LHCN-M2 (cell line): ENCODE measurements at places on chromosomes 13 and 19. TPM values are rescaled to one million over a fixed set of nuclear protein-coding genes. Genes with fewer than 3 reads are reported as not detected.

LHB gene
- not detected in 2 replicates for total RNA-seq

PTPRH gene
- total RNA-seq: 0.19 and 0.29 TPM in 2 replicates

GRCh38 chr13:64556376-64556775 is 2673.8 kb downstream of the PCDH9 start:
- DNase-seq: no peak

DNA sequence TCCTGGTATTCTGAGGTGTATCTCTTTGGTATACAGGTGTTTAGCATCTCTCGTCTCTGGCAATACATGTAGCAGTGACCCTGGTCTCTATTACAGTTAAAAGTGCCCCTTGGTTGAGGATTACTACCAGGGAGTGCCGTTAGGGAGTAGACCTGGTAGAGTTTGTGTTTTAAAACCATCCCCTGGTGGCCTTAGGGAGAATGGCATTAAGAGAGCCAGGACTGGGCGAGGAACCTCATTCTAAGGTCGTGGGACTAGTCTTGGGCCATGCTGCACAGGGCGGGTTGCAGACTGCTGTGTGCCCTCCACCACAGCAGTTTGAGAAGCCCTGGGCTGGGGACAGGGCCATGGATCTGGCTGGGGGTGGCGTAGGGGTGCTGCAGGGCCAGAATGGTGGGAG is 35.0 kb downstream of the B3GLCT start:
- DNase-seq: no peak

RFPL4A gene
- total RNA-seq: not detected in 2 replicates

KLF2 gene
- total RNA-seq: 2.8 and 5.2 TPM in 2 replicates

ZSWIM9 gene
- 1.3 and 2.9 TPM in 2 replicates for total RNA-seq

SIGLEC11 gene
- not detected in 2 replicates for total RNA-seq

GRCh38 chr13:99992949-99993351 is 11.4 kb downstream of the ZIC2 start:
- DNase-seq: peak; percentile 31

- peak; percentile 91 for DNase-seq
These were observed 122.5 kb downstream of the STK24 start for GRCh38 chr13:98454389-98454881.

GRCh38 chr19:31271306-31271911 is 77.8 kb downstream of the TSHZ3 start:
- DNase-seq: no peak

C5AR2 gene
- total RNA-seq: not detected in 2 replicates
